ENCODE measurements at places on chromosomes 2 and 18.
A peak's percentile ranks its signal among the peaks of the same experiment; 100 is the strongest.

DNA sequence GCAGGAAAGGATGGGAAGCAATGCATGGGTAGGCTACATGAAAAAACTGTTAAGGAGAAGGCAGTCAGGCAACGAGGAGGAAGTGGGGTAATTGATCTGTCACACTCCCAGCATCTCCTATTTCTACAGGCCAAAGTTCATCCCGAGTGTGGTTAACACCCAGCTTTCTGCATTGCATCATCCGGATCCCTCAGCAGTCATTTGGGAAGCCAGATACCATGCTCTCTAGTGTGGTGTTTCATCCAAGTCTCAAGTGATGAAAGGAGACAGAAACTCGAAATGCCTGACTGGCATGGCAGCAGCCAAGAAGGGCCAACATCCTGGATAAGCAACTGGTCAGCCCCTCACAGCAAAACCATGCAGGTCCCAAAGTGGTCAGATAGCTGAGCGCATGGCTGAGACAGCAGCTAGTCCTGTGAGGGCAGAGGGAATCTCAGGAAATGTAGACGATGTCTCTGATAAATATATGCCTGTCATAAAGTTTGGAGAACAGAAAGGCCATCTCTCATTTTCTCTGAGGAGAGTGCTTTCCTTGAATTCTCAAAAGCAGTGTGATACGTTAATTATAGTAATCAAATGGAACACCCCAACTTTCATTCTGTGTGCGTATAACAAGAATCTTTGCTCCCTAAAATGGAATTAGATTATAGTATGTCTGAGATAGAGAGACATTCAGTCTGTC, 24.8 kb upstream of the HNRNPA3 start:
- no peak for DNase-seq

DNA sequence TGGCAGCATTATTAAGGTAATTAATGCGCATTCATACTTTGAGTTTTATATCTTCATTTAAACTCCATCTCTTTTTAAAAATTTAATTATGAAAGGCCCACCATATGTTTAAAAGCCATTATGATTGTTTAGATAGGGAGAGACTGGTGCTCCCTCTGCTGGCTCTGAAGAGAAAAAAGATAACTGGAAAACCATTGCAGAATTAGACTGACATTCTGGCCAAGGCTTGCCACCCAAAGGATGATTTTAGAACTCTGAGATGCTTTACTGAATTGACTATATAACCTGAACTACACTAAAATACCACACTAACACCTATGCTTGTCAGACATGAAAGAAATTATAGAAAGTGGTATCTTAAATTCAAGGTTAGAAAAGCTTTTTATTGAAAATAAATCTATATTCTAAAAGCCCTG, 127.6 kb upstream of the SPOPL start:
- no peak for DNase-seq

GRCh38 chr18:59822612-59823550, 76.9 kb upstream of the PMAIP1 start:
- no peak for DNase-seq

GRCh38 chr18:7255054-7255453, 24.2 kb downstream of the LRRC30 start:
- DNase-seq: no peak

DNA sequence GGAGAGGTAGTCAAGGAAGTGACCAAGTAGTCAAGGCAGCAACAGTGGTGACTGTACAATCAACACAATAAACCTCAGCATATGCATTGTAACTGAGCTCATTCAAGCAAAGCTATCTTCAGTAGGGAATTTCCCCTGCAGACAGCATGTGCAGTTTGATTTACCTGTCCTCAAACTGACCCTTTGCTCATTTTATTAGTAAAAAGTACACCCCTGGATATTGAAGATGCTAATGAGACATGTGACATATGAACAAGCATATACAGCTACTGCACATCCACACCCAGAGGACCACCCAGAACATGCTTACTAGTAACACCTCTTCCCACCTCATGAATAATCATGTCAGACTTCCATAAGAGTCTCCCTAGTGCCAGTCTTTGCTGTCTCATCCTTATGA, 15.4 kb downstream of the C2orf81 start:
- no peak for DNase-seq

GRCh38 chr18:76099931-76100457, 395.0 kb downstream of the ZNF516 start:
- DNase-seq: no peak

DNA sequence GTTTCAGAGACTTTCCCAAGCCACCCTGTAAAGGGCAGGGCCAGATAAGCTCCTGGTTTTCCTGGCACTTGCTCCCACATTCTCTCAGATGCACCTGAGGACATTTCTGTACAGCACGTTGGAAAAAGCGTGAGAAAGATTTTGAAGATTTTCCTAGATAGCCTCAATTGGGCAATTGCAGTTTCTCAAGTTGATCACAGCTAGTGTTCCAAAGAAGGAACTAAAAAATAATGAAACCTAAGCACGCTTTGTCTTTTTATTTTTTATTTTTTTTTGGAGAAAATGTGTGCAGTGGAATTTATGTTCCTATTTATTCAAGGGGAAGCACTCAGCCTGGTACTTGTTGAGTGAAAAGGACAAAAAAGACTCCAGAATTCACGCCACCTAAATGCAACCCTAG, 429.1 kb downstream of the RNF144A start:
- DNase-seq: no peak

DNA sequence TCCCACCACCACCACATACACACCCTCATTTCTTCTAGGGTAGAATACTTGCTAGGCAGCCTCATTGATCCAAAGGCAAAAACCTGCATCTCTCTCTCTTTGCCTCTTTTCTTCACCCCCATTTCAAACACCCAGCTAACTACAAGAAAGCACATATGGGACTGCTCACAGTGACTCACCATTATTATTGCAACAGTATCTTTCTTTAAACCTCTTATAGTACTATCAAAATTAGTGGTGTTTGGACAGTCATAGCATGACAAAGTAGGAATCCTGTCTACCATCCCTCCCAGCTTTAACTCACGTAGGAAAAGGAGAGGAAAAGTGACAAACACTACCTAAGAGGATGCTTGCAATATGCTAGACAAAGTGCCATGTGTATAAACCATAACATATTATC, 422.5 kb upstream of the CRIM1 start:
- DNase-seq: no peak

DNA sequence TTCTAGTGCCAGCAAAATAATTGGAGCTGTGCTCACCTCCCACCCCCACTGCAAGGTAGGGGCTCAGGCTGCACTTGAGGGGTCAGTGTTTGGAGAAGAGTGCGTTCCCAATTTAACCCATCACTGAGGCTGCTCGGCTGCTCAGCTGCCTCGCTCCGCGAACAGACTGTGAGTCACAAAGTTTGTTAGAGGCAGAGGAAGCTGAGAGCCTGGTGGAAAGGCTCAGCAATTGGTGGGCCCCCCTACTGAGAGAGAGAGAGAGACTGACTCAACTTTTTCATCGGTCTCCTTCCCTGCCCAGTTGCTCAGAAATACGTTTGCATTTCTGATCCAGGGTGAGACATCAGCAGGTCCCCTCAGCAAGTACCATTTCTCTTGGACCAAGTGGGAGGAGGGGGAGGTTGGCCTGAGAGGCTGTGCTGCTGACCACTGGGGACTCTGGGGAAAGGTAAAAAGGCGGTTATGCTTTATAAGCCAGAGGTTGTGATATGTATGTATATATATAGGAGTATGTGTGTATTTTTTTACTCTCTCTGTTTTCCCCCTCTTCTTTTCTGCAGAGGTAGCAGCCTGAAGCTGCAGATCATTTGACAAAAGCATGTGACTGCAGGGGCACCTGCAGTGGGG, 1.5 kb downstream of the EFR3B start:
- DNase-seq: peak; percentile 17

DNA sequence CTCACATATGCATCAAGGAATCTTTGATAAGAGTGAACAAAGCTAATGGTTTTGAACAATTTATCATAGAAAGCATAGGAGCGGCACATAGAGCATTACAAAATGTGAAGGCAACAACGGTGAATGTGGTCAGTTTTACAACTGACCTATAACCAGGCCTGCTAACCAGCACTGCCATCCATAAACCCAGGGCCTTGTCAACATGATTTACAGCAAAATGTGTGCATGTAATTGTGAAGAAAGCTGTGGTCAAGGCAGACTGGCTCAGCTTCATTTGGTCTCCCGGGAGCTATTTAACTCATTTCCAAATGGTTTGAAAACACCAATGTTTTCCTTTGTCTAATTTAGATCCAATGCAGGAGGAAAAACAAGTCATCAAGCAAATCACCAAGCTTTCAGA, 119.8 kb downstream of the DHRS9 start:
- no peak for DNase-seq

DNA sequence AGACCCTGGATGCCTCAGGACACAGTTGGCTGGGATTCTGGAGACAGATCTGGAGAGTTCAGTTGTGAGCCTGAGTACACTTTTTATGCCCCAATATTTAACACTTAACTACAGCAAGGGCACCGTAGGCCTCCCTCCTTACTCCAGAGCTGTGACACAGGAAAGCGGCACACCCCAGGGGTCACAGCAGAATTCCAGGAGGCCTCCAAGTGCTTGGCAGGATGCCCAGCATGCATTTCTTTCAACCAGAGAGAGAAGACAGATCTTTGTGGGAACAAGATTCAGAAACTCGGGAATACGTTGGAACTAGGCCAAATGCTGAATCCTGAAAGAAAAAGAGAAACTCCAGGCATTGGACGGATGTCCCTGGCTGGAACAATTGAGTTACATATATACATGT, 199.2 kb upstream of the NT5C1B start:
- DNase-seq: no peak

- no peak for DNase-seq
These were observed 68.0 kb downstream of the DAW1 start for GRCh38 chr2:227939271-227940027.

GRCh38 chr2:134446383-134447017, 192.6 kb downstream of the MGAT5 start:
- no peak for DNase-seq

DNA sequence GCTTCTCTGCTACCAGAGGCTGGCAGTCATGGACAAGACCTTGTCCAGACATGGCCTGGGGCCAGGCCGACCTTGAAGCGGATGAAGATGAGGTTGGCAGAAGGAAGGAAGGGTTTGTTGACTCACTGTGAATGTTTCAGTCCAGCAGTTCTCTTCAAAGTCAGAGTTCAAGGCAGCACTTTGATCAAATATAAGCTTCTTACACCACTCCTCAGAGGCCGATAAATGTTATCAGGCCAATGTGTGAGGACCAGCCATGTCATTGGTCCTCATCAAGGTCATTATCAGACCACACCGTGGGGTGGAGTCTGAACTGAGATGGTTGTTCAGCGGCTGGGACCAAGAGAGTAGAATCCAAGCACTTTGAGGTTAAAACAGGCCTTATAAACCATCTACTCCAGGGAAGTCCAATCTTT, 35.5 kb downstream of the QPCT start:
- DNase-seq: no peak

- DNase-seq: no peak
These were observed 74.6 kb upstream of the ARL5A start for GRCh38 chr2:151902829-151903228.

DNA sequence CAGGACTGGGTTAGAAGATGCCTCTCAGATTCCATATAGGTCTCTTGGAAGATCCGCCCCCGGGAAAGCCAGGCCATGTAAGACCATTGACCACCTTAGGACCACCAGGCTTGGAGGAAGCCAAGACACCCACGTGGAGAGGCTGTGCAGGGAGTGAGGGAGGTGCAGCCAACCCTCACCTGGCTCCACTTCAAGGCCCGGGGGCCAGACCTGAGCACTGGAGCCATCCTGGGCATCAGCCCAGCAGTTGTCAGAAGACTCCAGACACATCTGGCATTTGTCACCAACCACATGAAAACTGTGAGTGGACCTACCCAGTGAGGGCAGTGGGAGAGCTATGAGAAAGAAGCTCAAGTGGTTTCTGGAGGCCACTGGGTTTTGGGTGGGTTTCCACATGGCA, 214.4 kb downstream of the MYT1L start:
- DNase-seq: no peak

GRCh38 chr2:848099-848498, 102.5 kb upstream of the SNTG2 start:
- DNase-seq: no peak

- no peak for DNase-seq
These were observed 23.5 kb upstream of the BZW1 start for GRCh38 chr2:200788121-200788718.

- no peak for DNase-seq
These were observed 48.2 kb upstream of the KIDINS220 start for GRCh38 chr2:8885449-8886201.

- no peak for DNase-seq
These were observed 30.1 kb downstream of the IGFBP5 start for GRCh38 chr2:216665242-216665641.

DNA sequence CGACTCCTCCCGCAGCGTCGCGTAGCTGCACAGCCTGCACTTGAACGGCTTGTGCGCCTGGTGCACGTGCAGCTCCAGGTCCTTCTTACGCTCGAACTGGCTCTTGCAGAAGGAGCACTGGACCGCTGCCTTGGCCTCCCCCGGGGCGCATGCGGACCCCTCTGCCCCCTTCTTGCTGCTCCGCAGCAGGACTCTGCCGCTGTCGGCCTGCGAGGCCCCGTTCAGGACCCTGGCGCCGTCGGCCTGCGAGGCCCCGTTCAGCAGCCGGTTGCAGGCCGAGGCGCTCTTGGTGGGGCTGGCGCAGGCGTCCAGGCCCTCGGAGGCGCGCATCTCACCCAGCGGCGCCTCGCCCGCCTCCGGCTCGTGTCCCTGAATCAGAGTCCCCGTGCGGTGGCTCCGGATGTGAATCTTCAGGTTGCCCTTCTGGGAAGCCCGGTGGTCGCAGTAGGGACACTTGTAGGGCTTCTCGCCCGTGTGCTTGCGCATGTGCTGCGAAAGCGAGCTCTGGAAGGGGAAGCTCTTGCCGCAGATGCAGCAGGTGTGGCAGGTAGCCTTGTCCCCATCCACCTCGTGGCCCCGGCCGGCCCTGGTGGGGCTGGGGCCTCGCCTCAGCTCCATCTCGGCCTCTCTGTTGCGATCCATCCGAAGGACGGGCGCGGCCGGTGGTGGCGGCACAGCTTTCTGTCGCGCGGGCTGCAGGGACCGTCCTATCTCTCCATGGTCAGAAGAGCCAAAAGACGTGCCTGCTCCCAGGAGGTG, 52.5 kb downstream of the ZNF516 start:
- no peak for DNase-seq

- no peak for DNase-seq
These were observed 4.9 kb upstream of the PPM1B start for GRCh38 chr2:44163777-44164176.

- DNase-seq: no peak
These were observed 246.7 kb downstream of the BABAM2 start for GRCh38 chr2:28137221-28137620.

DNA sequence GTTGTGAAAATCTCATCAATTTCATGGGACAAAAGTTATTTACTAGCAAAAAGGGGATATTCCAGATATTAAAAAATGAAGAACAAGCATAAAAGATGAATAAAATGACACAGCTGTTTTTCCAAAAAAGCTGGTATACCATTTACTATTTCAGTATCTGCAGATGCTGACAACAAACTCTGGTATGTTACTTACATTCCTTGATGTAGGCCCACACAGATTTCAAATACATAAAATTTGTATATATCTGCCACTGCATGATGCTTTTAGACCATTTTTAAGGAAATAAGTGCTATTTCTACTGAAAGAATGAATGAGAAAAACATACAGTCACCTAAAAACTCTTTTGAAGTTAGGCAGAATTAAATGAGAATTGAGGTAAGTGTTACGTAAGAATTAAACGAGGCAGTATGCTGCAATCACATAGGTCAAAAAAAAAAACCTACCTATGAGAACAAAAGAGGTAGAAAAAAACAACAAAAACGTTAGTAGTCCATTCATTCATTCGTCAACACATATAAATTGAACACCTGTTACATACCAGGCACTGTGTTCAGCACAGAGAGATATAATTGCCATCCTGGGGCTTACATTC, 32.5 kb downstream of the ARL5A start:
- DNase-seq: no peak

All from stimulated activated CD8-positive, alpha-beta memory T cell treated with anti-CD3 and anti-CD28 coated beads, Interleukin-15, amount 100 ng/mL, for 24 hours (primary cell).